Activated naive CD4-positive, alpha-beta T cell treated with Interleukin-2 at 50 U/mL for 16 hours (primary cell): ENCODE measurements at places on chromosomes 6 and 20.

DNA sequence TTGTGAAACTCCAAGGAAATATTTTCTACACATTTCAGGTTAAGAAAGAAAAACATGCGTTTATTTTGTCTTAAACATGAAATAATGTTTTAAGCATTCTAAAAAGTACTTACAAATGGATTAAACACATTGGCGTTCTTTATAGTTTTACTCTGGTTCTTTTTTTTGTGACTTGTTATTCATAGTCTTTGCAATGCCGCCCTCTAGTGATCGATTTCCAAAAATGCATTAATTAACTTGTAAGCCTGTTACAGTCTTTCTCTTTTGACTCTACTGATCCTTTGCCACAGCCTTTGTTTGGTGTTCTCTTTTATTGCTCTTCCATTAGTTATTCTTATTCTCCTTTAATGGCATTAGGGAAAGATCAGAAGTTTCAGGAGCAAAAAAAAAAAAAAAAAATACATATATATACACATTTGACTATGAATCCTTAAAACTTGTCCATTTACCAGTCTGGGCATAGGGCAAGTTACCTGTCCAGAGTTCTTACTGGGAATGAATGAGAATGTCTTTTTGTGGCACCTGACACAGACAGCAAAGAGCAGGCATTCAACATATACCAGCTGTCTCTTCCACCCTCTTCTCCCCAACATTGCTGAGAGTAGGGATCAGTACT is 59.9 kb downstream of the MACROD2 start:
- DNase-seq = no peak

GRCh38 chr6:105215506-105215905 is 35.7 kb upstream of the POPDC3 start:
- no peak for DNase-seq

- no peak for DNase-seq
These were observed 112.9 kb upstream of the TOP1 start for GRCh38 chr20:40915756-40916155.

GRCh38 chr6:151539506-151540268 is 45.9 kb downstream of the CCDC170 start:
- DNase-seq = no peak

- no peak for DNase-seq
These were observed 317.2 kb upstream of the ID4 start for GRCh38 chr6:19519941-19520340.

DNA sequence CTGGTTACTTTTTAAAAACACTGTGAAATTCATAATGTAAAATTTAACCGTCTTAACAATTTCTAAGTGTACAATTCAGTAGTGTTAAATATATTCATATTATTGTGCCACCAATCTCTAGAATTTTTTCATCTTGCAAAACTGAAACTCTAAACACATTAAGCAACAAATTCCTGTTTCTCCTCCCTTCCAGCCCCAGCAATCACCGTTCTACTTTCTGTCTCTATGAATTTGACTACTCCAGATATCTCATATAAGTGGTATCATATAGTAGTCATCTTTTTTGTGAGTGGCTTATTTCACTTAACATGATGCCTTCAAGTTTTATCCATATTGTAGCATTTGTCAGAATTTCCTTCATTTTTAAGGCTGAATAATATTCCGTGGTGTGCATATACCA is 44.7 kb downstream of the RSPH3 start:
- DNase-seq = no peak

GRCh38 chr6:40380271-40380670 is 206.9 kb downstream of the LRFN2 start:
- DNase-seq = no peak

DNA sequence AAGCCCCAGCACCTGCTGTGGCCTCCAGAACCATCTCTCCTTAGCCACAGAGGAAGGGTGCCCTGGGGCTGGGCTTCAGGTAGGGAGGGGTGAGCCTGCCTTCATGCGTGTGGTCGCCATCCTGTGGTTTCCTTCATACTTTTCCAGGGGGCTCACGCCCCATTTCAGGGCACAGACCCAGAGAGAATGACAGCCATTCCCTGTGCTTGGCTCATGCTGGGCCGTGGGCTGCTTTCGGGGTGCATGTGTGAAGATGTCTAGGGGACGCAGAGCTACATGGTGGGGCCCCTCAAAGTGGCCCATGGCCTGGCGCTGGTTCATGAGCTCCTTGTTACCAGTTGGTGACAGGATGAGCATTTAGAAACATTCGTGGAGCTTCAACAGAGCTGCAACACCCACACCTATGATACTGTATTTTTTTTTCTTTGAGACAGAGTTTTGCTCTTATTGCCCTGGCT is 190.3 kb upstream of the SLC24A3 start:
- no peak for DNase-seq

DNA sequence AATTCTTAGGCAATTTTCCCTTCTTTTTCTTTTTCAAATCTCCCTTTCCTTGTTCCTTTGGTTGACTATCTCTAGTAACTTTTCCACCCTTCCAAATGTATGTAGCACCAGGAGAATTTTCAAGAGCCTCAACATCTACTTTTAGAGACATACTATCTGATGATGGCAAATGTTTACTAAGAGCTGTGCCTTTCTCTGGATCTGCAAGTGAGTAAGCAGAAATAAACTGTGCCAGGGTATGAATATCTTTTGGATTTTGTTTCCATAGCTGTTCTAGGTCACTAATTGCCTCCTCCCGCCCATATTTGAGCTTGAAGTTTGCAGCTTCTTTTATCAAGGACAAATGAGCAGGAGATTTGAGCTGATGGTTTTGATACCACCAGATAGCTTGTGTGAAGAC is 69.5 kb downstream of the GTF2H5 start:
- DNase-seq = no peak

DNA sequence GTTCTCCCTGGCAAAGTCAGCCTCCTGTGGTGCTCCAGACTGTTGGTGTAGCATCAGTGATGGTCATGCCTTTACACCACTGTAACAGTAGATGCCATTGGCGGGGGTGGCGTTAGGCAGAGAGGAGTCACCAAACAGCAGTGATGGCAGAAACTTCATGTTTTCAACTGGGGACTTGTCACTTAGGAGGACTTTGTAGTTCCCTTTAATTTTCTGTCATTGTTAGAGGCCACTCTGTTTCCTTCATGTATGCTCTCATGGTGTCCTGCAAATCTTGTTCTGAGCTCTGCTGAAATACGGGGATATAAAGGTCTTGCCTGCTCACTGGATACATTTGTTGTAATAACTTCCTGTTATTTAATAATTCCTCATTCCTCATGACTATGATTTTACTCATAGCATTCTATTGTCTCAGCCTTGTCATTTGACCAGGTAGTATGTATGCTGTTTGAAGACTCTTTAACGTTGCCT is 4.6 kb downstream of the MAP3K4 start:
- no peak for DNase-seq

- peak; percentile 67 for DNase-seq
These were observed 771 bp downstream of the ARFRP1 start for GRCh38 chr20:63706852-63707557.

DNA sequence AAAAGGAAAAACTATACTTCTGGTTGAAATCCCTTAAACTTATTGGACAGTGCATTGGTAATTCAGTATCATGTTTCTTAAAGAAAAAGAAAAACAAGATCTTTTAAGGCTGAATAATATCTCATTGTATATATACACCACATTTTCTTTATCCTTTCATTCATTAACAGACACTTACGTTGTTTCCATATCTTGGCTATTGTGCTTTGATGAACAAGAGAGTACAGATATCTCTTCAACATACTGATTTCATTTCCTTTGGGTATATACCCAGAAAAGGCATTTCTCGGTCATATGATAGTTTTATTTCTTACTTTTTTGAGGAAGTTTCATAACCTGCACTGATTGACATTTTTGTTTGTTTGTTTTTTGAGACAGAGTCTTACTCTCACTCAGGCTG is 281.5 kb downstream of the SLC35F1 start:
- DNase-seq = no peak

GRCh38 chr20:64067733-64068307 is 4.8 kb downstream of the TCEA2 start:
- DNase-seq = no peak

- DNase-seq = no peak
These were observed 123.9 kb downstream of the MAP3K4 start for GRCh38 chr6:161115468-161115867.

DNA sequence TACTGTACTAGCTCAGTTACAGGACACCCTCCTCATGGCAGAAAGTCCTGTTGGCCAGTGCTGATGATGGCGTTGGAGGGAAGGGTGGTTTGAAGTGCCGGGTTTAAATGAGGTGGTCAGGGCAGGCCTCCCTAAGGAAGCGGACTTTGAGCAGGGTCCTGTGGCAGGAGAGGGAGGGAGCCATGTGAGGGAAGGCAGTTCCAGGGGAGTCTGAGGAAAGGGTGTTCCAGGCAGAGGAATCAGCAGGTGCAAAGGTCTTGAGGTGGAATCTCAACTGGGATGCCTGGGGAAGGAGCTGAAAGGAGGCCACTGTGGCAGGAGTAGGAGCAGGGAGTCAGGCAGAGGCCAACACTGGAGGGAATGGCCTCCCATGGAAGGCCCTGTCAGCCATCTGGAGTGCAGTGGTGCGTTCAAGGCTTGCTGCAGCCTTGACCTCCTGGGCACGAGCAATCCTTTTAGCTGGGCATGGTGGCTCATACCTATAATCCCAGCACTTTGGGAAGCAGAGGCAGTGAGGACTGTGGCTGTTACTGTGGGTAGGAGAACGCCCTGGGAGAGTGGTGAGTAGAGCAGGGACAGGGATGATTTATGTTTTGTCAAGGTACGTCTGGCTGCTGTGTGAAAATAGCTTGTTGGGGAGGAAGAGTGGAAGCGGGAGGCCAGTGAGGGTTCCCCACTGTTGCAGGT is 26.2 kb downstream of the VSTM2L start:
- no peak for DNase-seq

DNA sequence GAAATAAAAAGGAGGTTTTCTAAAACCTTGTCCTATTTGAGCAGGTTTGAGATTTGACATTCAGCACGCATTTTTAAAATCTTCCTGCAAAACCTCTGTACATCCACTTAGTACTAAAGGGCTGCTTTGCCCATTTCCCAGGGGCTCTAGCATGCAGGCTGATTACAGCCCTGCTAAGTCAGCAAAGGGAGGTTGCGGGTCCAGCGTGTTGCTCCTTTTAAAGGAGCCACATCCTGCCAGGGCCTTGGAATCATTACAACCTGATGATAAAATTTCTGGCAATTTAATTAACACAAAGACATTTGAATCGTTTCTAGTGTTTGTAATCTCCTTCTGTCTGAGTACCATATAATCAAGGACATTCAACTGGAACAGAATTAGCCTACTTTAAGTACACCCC is 455.1 kb upstream of the CITED2 start:
- no peak for DNase-seq

DNA sequence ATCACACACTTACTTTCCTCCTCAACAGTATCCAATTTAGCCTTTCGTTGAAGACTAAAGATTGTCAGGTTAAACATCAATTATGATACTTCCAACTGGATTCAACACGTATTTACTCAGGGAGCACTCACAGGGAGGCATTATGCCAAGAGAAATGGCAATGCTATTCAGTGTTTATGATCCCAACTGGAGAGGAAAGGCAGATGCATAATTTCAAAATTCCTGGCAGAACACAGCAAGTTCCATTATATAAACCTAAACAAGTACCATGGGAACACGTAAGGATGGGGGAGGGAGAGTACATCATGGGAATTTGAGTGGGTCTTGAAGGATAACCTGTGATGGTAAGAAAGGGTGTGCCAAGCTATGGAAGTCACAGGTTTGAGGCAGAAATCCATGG is 112.7 kb downstream of the ISM1 start:
- DNase-seq = no peak

DNA sequence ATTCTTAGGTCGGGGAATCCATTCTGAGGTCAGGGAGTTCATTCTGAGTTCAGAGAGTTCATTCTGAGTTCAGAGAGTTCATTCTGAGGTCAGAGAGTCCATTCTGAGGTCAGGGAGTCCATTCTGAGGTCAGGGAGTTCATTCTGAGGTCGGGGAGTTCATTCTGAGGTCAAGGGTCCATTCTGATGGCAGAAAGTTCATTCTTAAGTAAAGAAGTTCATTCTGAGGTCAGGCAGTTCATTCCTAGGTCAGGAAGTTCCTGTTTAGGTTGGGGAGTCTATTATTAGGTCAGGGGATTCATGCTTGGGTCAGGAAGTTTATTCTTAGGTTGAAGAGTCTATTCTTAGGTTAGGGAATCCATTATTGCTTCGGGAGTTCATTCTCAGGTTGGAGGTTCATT is 16.5 kb upstream of the NXT1 start:
- DNase-seq = no peak

- DNase-seq = no peak
These were observed 19.2 kb upstream of the KCNG1 start for GRCh38 chr20:51042064-51042463.

GRCh38 chr20:44171775-44172571 is 15.0 kb downstream of the JPH2 start:
- DNase-seq = no peak
